Fibroblast of skin of abdomen (primary cell): ENCODE measurements at places on chromosomes 12 and 14.

DNA sequence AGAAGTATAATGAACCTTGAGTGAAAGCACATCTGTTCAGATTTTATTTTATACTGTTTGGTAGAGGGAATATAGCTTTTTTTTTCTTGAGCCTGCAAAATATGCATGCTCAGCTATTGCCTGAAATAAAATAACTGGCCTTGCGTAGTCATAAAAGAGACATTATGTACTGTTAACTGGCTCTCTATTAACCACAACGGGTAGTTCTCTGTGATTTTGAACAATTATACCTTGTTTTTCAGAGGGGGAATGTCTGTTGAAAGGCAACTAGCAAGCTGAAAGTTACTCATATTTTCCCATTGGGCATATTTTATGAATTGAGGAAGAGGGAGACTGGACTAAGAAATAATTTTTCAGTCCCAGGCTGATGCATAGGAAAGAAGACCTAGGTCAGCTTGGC is 62.6 kb downstream of the FIGNL2 start:
- DNase-seq, result no peak

DNA sequence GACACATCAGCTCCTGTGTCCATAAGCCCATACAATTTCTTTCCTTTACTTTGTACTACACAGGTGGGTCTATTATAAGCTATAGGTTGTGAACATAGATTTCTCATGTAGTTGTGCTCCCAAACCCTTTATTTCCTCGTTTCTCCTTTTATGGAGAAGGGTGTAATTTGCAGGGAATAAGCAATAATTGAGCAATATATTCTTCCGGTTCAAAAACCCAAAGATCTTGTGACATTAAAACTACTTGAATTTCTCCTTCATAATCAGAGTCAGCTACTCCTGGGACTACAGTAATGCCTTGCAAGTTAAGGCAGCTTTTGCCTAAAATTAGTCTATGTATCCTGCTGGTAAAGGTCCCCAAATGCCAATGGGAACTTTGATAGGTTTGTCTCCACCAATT is 19.1 kb upstream of the MAPKAPK5 start:
- DNase-seq, result no peak

- peak; percentile 9 for DNase-seq
Observed at GRCh38 chr14:52987514-52987913, 36.7 kb upstream of the FERMT2 start.

GRCh38 chr14:71525663-71526221 is 406.5 kb upstream of the RGS6 start:
- no peak for DNase-seq

- no peak for DNase-seq
Observed at GRCh38 chr12:29152981-29153630, 4.0 kb downstream of the FAR2 start.

GRCh38 chr14:91185721-91186120 is 58.8 kb downstream of the GPR68 start:
- DNase-seq, result peak; percentile 70

GRCh38 chr12:23862701-23863100 is 86.8 kb downstream of the SOX5 start:
- no peak for DNase-seq

- DNase-seq, result peak; percentile 56
Observed at GRCh38 chr12:123075646-123076171, 75.2 kb downstream of the PITPNM2 start.

GRCh38 chr12:50764286-50765094 is 589 bp downstream of the ATF1 start:
- peak; percentile 38 for DNase-seq

DNA sequence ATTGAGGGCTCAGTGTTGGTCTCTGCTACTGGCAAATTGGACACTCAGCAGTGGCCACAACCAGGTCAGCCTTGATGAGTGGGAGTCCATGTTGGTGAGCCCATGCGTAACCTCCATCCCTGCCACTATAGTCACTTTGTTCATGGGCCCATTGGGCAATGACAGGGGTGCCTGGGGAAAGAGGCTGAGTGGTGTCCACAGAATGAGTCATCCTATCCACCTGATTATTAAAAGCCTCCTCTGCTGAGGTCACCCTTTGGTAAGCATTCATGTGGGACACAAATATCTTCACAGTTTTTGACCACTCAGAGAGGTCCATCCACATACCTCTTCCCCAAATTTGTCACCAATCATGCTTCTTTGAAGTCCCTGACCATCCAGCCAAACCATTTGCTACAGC is 50.0 kb downstream of the FIGNL2 start:
- no peak for DNase-seq

DNA sequence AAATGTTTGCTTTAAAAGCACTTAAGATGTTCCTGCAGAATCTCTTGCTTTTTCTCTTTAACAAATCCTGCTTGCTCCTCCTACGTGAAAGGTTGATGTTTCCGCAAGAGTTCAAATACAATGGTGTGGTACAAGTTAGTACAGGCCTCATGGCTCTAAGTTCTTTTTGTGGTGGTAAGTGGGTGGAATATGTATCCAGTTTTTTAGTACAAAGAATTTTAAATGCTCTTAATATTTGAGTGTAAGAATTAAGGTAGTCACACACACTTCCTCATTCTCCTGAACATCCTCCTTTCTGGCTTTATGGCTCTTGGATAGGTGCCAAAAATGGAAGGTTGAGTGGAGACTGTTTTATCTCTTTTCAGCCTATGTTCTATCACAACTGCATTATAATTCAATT is 1.8 kb downstream of the OTOGL start:
- peak; percentile 32 for DNase-seq

DNA sequence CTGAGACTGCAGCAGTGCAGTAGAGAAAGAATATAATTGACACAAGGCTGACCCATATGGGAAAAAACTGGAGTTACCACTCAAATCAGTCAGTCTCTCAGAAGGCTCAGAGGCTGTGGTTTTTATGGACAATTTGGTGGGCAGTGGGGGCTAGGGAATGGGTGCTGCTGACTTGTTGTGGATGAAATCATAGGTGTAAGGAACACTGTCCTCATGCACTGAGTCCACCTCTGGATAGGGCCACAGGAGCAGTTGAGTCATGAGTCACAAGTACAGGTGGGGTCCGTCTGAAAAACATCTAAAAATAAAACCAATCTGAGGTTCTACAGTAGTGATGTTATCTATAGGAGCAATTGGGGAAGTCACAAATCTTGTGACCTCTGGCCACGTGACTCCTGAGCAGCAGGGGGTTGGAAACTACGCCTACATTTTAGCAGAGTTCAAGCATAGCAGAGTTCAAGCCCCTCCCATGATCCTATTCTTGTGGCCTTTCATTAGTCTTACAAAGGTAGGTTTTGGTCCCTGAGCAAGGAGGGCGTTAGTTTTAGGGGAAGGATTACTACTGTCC is 18.1 kb upstream of the SGPP1 start:
- DNase-seq, result no peak

- DNase-seq, result no peak
Observed at GRCh38 chr14:56891226-56891625, 80.9 kb upstream of the OTX2 start.

GRCh38 chr14:76654573-76655108 is 106.6 kb upstream of the VASH1 start:
- no peak for DNase-seq

GRCh38 chr12:94390130-94390485 is 69.6 kb downstream of the CEP83 start:
- no peak for DNase-seq

GRCh38 chr12:31900271-31900670 is 58.9 kb upstream of the RESF1 start:
- no peak for DNase-seq

DNA sequence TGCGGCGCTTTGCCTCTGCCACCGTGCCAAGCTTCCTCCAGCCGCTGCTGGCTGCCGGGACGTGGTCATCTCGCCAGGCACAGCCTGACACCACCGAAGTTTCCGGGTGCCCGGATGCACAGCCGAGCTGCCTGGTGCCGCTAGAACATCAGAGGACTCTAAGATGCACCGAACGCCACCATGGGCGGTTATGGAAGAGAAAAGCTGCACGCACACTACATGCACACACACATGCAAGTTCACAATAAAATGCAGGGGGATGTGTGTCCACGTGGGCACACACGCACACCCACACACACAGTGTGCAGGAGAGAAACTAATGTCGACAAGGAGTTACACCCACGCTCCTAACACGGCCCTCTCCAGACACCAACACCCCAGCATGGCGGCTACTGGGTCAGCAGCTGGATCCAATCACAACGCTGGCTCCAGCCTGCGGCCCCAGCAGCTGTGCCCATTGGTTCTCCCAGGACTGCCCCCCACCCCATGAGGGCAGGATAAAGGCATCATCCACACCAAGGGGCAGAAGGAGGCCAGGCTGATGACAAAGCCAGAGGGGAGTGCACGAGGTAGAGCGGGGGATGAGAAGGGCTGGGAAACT is 82.7 kb downstream of the BCL11B start:
- DNase-seq, result no peak

GRCh38 chr12:48961331-48961730 is 4.0 kb upstream of the ARF3 start:
- no peak for DNase-seq

- DNase-seq, result no peak
Observed at GRCh38 chr12:18261906-18262305, 588 bp downstream of the PIK3C2G start.

DNA sequence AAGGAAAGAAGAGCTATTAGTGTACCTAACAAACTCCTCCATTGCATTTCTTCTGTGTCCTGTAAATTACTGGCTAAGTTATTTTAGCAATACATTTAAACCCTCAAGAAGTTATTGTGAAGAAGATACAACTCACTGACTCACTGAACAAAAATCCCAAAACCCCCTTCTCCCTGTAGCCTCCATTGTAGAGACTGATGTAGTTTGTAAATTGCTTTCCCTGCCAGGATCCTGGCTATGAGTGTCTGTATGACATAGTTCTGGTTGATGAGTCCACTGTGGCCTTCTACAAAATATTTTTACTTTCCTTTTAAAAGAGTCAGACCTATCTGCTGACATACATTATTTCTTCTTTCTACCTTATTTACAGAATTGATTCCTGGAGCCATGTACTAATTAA is 155.6 kb downstream of the SLC6A15 start:
- peak; percentile 94 for DNase-seq

DNA sequence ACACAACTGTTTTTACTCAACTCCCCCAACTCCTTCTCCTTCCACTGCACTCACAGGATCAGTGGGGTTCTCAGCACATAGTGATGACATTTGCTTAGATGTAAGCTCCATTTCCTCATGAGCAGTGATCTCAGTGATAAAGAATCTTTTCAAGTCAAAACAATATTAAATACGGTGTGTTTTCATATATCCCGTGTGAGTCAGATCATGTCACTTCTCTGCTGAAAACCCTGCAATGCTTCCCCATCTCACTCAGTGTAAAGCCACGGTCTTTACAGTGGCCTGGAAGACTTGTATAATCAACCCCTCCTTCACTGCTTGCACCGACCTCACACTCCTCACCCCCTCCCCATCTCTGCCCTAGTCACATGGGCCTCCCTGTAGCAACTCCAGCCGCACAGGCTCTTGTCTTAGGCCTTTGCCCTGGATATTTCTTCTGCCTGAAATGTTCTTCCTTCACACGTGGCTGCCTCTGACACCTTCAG is 149.7 kb upstream of the ARHGAP5 start:
- peak; percentile 96 for DNase-seq
